Retinal pigment epithelial cell (primary cell): ENCODE measurements at places on chromosomes 16 and 17.

- DNase-seq, result no peak
These were observed 57.8 kb downstream of the MYH10 start for GRCh38 chr17:8572764-8573163.

- DNase-seq, result no peak
These were observed 47.9 kb downstream of the RAB11FIP3 start for GRCh38 chr16:473046-474043.

- DNase-seq, result no peak
These were observed 68.6 kb downstream of the HAPSTR1 start for GRCh38 chr16:9159839-9160550.

- DNase-seq, result peak; percentile 51
These were observed 24.3 kb downstream of the POLR3E start for GRCh38 chr16:22321340-22322001.

DNA sequence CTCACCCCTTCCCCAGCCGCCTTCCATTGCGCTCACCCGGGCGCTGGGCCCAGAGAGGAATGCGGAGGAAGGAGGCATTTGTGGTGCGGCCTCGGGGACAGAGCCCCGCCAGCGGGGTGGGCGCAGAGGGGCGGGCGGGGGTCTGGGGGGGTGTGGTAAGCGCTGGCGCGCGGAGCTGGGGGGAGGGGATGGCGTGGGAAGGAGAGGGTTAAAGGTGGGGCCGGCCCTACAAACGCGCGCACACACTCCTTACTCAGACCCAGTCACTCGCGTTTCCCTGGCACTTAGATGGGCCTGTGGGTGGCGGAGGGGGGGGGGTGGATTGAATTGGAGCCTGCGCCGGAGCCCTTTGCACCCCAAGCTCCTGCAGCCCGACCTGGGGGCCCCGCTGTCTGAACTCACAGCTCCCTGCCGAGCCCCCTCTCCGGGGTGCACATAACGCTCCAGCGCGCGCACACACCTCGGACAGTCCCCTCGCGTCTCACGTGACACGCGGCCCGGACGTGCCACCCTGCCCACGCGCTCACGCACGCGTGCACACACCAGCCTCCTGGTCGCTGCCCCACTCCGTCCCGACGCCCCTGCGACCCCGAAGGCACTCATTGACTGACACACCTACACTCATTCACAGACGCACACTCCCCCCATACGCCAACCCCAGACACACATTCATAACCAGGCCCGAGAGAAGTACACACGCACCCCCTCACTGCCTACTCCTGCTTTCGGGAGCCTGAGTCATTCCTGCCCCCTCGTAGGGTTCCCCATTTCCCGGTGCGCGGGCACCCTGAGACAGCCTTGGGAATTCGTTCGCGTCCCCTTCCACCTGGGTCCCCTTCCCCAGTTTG, 844 bp downstream of the TBKBP1 start:
- no peak for DNase-seq

DNA sequence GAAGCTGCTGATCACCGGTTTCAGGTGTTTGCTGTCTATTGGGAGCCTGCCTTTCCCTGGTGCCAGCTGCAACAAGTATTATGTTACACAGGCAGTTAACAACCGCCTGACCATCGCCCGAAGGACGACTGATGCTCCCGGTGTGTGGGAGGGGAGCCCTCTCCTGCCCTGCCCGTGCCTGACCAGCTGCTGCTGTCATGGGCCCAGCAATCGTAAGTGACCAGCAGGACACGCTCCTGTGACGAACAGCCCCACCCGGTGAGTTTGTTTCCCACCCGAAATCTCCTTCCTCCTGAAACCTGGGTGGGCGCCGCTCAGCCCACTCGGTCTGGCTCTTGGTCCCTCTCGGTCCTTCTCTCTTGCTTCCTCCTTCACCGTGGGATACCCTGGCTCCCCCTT, 17.9 kb upstream of the UBE2I start:
- DNase-seq, result no peak

DNA sequence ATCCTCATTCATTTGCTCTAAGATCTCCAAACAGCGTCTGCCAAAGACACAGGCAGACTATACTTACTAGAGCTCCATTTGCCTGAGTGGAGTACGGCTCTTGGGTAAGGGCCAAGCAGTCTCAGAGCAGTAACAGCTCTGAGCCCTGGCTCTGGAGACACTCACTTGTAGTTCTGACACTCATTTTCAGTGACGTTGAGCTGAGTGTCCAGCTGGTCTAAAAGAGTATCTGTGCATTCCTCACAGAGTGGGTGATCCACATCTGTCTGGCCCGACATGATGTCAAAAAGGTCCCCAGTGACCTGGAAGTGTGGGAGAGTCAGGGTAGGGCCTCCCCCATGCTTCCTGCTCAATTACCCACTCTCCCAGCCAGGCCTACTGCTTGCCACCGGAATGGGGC, 5.7 kb downstream of the BECN1 start:
- DNase-seq, result no peak

DNA sequence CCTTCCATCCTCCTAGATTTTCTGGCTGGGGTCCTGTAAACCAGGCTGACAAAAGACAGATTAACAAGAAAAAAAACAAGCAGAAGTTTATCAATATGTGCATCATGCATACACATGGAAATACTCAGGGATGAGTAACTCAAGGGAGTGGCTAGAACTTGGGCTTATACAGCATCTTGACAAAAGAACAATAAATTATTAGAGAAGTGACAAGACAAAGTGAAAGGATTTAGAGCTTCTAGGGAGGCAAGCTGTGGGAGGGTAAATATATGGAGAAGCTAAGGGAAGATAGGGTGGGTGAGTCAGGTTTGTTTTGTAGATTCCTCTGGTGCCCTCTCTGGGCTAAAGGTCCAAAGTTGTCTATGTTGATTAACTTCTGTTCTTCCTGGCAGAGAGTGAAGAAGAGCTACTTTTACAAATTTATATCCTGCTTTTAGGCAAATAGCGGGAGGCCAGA, 48.0 kb upstream of the NDRG4 start:
- DNase-seq, result no peak

GRCh38 chr17:42866631-42867575, 15.9 kb downstream of the AOC3 start:
- no peak for DNase-seq

- DNase-seq, result no peak
These were observed 31.0 kb downstream of the TXNDC11 start for GRCh38 chr16:11711662-11712061.

- no peak for DNase-seq
These were observed 10.9 kb upstream of the FAM171A2 start for GRCh38 chr17:44374306-44375195.

GRCh38 chr17:5069724-5070123, 8.5 kb upstream of the ZFP3 start:
- DNase-seq, result no peak

DNA sequence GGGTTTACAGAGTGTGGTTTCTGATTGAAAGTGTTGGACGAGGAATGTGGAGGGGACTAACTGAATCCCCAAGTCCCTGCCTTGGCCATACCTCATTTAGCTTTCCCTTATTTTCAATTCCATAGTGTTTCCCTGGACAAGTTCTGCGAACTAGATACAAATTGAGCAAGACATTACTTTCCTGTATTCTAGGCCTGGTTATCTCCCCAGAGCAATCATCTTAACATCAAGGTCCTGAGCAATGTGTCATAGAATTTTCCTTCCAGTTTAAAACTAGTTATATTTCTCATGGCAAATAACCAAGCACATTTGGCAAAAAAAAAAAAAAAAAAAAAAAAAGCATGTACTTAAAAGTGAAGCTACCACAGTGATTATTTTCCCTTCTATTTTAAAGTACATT, 330.1 kb downstream of the CDH11 start:
- no peak for DNase-seq

DNA sequence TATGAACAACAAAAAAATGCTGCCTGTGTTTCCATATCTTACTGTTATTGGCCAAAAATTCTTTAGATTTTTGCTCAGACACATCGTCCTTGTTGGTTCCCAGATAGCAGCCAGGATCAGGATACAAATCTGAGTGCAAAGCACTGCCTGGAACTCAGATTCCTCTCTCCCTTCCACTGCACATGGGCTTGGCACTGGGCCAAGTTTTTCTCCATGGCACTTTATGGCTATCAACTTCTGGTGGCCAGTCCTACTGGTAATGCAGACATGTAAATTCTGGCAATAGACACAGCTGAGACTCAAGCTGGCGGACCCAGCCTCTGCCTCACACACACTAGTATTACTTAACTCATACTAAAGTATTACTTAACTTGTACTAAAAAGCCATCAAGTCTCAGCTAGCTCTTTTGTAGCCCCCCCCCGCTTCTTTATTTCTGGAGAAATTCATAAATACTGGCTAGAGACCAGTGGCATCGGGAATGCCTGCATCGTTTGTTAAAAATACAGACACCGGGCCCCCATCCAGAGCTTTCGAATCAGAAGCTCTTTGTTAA, 181.2 kb upstream of the COX10 start:
- DNase-seq, result peak; percentile 77

DNA sequence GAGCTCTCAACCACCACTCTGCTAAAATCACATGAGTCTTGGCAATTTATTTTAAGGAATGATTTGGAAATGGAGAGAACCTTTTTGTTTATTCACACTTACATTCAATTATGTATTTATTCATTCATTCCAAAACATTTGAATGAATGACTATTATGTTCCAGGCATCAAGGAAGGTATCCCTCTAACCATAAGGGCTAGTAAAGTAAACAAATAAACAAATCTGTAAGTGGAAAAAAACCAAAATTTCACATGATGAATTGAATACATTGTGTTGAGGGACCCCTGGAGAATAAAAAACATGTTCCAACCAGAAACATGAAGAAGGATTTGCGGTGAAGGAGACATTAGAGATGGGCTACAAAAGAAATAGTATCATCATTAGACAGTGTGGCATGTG, 677.8 kb downstream of the TOX3 start:
- no peak for DNase-seq

DNA sequence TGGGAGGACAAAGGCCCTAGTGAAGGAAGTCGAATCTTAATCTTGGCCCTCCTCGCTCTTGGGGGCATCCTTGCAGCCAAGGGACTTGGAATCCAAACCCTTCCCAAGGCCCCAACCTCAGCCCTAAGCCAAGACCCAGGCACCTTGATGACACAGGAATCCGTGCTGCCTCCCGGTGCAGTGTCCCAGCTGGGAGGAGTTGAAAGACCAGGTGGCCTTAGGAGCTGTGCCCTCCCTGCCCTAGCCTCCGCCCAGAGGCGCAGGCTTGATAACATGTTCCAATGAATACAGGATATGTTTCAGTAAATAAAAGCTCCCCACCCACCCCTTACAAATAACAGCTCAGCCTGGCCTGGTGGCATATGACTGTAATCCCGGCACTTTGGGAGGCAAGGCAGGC, at the start of gene CHST5:
CHST5 (minus strand) TSS at position 208 of the 400 bp plus-strand sequence. CDS start 5,724 bp downstream, outside the sequence.
- DNase-seq, result no peak

DNA sequence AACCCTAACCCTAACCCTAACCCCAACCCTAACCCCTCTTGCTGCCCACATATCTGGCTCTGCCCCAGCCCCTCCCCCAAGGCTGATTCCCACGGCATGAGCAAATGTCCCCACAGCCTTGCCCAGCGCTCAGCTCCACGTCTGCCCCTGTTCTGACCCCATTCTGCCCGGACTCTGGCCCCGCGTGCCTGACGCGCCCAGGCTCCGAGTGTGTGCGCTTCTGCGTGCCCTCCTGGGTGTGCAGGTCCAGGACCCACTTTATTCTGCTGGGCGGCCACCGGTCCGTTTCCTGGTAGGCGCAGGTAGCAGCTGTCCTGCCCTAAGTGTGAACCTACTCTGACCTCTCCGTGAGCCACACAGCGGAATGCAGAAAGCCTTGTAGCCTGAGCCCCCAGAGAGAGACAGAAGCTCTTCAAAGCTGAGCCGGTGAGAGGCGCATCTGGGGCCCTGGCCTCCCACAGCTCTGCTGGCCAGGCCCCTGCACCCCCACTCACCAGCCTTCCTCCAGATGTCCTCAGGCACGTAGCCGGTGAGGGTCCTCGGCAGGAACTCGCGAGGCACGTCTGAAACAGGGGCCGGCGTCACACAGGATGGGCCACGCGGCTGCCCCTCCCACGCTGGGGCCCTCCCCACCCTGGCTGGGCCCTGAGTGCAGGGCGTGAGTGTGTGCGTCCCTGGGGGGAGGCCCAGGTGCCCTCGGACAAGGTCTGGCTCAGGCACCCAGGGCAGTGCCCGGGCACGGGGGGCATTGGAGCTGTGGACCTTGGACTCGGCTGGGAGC, 14.0 kb upstream of the PABPN1L start:
- no peak for DNase-seq

DNA sequence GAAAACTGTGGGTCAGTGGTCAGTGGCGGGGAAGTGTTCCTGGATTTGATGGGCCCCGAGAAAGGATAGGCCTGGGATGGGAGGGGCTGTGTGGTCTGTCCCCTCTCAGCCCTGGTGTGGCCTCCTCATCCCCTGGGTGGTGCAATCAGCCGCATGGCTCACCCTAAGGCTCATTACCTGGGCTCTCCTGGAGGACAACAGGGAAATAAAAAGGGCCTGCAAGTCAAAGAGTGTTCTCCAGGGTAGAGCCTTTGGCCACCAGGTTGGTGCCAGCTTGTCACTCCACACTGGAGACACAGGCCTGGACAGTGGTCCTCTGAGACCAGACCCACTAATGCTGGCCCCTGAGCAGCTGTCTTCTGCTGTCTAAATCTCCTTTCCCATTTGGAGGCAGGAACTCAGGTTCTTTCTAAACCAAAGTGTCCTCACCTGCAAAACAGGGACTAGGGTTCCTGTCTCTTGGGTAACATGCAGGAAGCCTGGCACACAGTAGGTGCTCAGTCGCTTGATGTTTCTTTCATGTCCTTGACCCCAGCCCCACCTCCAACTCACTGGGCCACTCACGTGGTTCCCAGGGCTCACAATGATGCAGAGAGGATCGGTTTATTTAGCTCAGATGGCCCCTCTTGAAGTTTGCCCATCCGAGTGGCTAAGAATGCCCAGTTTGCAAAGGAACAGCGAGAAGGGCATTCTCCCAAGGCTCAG, 2.4 kb downstream of the NDRG4 start:
- DNase-seq, result no peak

DNA sequence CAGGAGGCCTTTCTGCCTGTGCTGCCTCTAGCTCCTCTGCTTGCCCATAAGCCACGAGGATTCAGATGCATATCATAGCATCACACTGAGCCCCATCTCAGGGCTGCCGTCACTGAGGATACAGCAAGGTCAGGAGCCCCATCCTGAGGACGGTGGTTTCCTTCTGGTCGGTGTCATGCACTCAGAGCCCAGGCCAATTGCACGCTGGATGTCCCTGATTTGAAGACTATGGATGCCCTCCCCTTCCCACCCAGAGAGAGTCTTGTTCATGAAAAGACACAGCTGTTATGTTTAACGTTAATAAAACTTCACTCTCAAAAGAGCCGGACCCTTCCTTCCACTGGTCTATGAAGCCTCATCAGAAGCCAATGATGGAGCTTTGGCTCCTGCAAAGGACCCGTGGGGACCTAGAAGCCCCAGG, 19.9 kb downstream of the COTL1 start:
- DNase-seq, result no peak

DNA sequence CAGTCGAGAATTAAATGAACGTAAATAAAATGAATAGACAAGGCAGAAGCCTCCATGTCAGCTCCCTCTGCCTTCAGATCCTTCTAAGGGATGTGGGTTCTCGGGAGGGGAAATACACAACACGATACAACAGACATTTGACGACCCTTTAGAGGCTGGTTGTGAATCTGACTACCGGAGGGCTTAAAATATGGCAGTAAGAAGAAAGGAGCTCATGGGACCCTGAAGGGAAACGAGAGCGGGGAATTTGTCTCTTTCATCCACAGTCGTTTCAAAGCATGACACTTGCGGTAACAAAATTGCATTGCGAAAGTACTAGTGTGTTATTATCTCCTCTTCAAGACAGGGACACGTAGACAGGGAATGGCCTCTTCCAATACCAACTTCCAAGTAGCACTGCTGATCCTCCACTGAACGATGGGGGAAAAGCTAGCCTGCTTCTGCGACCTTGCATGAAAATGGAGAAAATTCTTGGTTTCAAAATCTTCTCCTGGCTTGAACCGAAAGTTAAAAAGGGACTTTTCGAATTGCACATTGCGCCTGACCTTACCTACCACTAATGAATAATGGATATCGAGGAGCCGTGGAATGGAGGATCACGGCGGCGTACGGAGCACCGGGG, 1.2 kb upstream of the TNRC6C start:
- DNase-seq, result no peak
